ENCODE measurements at places on chromosomes 2 and 18. TPM values are rescaled to one million over a fixed set of nuclear protein-coding genes. Genes with fewer than 3 reads are reported as not detected.

TMEM17 gene
- total RNA-seq: 4.3 TPM

MYO5B gene
- total RNA-seq: 8.9 TPM

RNPEPL1 gene
- 44.0 TPM for total RNA-seq

AQP4 gene
- not detected for total RNA-seq

IL36A gene
- total RNA-seq: not detected
